ENCODE measurements at places on chromosomes 6 and 20.

- no peak for DNase-seq
These were observed 76.5 kb upstream of the ADGRF1 start for GRCh38 chr6:47118611-47119010.

DNA sequence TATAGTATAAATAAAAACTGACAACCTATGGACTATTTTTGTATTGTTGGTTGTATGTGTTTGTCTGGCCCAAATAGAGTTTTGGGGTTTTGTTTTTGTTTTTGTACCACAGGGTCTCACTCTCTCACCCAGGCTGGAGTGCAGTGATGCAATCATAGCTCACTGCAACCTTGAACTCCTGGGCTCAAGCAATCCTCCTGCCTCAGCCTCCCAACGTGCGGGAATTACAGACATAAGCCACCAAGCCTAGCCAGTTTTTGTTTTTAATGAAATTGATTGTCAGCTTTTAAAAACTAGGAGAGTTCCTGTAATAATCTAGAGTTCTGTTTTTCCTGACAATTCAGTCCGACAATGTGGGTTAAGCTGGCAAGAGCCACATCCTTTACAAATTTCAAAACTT is 98.7 kb downstream of the ZMYND8 start:
- DNase-seq, result no peak

- DNase-seq, result no peak
These were observed 7.4 kb upstream of the C20orf144 start for GRCh38 chr20:33654680-33655161.

DNA sequence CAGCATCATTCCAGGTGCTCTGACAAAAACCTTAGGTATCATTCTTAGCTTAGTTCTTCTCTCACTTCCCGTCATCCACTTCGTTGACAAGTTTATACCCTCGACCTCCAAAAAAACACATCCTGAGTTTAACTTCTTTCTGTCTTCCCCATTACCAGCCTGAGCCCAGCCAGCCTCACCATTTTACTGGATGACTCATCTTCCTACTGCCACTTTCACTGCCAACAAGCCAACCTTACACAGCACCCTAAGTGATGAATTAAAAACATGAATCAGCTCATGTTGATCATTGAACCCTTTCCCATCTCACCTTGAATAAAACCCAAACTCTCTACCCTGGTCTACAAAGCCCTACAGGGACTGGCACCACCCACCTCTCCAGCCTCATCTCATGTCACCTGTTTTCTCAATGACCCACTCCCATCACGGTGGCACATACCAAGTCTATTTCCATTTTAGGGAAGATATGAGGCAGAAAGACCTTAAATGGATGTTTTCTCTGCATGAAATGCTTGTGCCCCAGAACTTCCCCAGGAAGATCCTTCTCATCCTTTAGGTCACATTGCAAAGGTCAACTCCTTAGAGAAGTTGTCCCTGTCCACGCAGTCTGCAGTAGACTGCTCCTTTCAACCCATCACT is 9.9 kb upstream of the UST start:
- DNase-seq, result no peak

DNA sequence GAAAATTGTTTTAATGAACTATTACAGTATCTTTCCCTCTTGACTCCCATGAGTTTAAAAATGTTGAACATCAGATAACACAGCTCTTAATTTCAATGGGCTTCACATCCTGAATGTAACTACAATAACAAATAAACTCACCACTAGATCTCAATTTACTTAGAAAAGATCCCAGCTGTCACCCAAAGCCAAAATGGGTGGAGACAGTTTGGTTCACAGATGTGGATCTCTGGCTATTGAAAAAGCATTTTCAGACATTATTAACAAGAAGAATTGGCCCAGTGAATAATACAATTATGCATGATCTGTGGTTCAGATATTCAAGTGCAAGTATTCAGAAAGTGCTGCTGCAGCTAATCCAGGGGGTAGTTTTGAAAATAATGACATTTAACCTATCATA is 184.7 kb upstream of the RALGAPA2 start:
- no peak for DNase-seq
